ENCODE measurements at places on chromosomes 1 and 21.

- no peak for DNase-seq
These were observed 26.1 kb upstream of the ZNF697 start for GRCh38 chr1:119674111-119674526.

- no peak for DNase-seq
These were observed 75.8 kb upstream of the ZNF678 start for GRCh38 chr1:227487606-227488005.

DNA sequence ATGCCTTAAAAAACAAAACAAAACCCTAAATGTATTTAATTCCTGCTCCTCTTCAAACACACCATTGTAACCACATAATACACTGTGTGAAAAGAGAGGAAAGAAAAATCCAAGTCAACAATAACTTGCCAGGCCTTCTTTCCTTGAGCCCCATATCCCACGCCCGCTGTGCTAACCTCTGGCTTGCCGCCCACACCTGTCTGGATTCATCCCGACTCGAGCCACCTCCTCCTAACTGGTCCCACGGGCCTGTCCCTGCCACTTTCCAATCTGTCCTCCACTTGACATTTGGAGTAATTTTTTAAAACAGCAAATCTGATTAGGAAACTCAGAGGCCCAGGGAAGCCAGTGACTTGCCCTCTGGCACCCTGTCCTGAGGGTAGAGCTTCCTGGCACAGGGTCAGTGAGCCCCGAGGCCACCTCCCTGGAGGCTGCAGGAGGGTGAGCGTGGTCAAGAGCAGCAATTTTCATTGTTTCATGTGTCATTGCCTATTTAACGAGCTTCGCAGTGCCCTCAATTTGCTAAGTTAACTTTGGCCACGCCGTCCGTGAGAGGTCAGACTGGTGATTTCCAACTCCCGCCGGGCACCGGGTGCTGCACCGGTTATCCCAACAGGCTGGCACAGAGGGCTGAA is 54.1 kb downstream of the B3GALT5 start:
- DNase-seq, result no peak

- no peak for DNase-seq
These were observed 49.2 kb upstream of the PAX7 start for GRCh38 chr1:18581420-18581880.

GRCh38 chr1:244801246-244801645 is 34.2 kb upstream of the COX20 start:
- no peak for DNase-seq

DNA sequence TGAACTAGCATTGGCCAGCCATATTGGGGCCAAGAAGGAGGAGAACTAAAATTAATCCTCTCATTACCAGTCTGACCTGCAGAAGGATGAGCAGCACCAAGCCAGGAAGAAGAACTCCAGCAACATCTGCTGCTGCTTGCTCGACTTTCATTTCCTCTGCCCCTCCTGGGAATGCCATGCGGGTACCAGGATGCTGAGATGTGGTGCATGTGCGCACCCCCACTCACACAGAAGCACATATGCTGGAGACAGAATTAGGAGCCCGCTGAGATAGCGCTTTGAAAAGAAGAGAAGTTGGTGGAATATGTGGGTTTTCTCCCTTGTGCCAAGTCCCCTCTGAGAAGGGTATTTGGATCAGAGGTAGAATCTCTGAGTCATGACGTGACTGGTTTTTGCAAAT is 70.4 kb downstream of the PLXNA2 start:
- no peak for DNase-seq

GRCh38 chr1:94020764-94021579 is 100.0 kb downstream of the ABCA4 start:
- no peak for DNase-seq

DNA sequence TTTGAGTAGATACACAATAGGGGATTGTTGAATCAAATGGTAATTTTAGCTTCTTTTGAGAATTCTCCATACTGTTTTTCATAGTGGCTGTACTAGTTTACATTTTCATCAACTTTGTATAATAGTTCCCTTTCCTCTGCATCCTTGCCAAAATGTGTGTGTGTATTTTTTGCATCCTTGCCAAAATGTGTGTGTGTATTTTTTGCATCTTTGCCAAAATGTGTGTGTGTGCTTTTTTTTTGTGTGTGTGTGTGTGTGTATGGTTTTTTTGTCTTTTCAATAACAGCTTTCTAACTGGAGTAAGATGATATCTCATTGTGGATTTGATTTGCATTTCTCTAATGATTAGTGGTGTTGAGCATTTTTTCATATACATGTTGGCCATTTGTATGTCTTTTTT is 105.4 kb downstream of the ATP6V1G3 start:
- no peak for DNase-seq
